ENCODE measurements at places on chromosomes 2 and 18. TPM values are rescaled to one million over a fixed set of nuclear protein-coding genes. Genes with fewer than 3 reads are reported as not detected.

CNRIP1 gene
- total RNA-seq, result 19.8 TPM

C2orf78 gene
- total RNA-seq, result 0.07 TPM

GPR45 gene
- not detected for total RNA-seq

RMC1 gene
- total RNA-seq, result 12.9 TPM

CREG2 gene
- total RNA-seq, result not detected

C2orf80 gene
- 7.4 TPM for total RNA-seq

RGPD4 gene
- total RNA-seq, result not detected

MC5R gene
- total RNA-seq, result not detected

SUMO1 gene
- total RNA-seq, result 263 TPM

MTIF2 gene
- total RNA-seq, result 41.2 TPM

DCDC2C gene
- not detected for total RNA-seq

RRM2 gene
- total RNA-seq, result 21.9 TPM

CIB4 gene
- not detected for total RNA-seq

ZSWIM2 gene
- not detected for total RNA-seq

SERPINB3 gene
- not detected for total RNA-seq

B3GNT7 gene
- 0.18 TPM for total RNA-seq

AMER3 gene
- not detected for total RNA-seq

UXS1 gene
- total RNA-seq, result 20.1 TPM

DNA sequence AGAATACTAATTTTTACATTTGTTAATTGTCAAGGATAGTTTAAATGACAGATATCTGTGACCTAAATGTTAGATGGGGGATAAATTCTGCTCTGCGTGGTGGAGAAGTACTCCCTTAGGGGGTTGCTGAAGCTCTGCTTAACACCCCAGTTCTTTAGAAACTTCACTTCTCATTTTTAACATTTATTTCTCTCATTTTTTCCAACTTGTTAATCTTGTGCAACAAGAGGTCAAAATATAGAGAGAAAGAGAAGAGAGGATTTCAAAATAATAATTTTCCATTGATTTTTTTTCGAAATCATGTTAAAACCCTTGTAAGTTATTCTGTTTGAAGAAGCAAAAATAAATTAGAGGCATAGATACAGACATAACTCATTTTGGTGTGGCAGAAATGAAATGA, 61.3 kb upstream of the SLC8A1 start:
- no peak for DNase-seq

DNA sequence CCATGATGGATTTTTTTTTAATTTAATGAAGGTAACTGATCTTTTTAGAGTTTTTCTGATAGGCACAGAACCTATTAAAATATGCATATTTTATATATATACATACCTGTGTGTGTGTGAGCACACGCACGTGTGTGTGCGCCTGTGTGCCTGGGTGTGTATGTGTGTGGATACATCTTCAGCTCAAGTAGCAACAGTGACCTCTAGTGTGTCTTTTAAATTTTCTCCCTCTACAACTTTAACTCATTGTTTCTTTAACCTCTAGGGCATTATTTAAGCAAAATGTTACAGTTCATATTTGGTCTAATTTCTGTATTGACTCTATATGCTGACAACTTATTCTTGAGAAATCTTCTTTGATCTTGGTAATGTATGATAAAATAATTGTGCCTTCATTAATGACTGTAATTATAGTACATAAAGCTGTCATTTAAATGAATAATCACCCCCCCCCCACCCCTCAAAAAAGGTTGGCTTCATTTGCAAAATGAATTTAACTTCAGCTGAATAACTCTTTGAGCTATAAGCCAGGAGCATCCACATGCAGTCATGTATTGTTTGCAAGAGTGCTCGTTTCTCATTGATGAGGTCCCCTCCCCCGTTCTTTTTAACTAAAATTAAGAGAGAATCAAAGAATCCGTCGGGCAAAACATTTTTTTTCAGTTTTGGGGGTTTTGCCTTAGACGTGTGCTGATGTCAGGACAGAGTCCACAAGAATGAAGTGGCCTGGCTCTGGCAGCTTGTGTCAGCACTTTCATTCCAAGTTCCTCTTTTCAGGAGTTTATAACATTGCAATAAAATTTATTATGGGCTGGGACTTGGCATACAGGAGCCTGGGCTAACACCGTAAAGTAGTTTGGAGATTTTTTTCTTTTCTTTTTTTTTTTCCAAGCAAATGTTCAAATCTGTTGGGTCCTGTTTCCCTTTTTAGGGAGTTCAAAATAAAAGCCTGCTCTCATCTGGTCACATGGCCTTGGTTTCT, 80.0 kb downstream of the ETAA1 start:
- peak; percentile 39 for DNase-seq

- no peak for DNase-seq
These were observed 41.1 kb upstream of the OTX1 start for GRCh38 chr2:63009490-63009889.

GRCh38 chr2:241601841-241602240, 35.1 kb downstream of the THAP4 start:
- no peak for DNase-seq

DNA sequence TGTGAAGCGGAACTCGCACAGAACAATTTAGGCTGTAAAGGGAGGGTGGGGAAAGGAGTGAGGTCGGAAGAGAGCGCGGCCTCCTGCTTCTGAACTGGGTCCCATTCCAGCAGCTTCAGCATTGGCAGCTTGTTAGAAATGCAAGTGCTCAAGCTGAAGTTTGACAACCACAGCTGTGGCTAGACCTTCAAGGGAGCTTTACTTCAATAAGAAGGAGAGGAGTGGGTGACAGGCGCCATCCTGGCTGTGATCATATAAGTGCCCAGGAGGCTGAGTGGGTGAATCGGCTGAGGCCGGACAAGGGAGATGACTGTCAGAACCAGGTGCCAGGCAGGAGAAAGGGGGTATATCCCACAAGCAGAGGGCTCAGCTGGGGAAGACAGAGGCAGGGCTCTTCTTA, 622.5 kb downstream of the GALR1 start:
- no peak for DNase-seq

DNA sequence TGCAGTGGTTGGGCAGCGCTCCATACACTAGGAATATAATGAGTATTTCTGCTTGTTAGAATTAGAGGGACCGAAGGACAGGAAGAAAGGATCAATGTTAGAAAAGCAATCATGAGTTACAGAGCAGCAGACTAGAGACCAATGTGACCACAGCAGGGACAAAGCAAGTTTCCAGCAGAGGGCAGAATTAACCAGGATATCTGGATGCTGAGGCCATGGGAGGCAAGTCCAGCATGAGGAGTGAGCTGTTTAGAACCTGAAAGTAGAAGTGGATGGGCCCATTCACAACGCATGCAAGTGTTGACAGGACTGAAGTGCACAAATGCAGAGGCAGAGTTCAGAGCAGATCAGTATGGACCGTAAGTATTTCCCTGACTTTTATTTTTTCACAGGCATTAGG, 910.4 kb upstream of the GYPC start:
- DNase-seq, result peak; percentile 14

GRCh38 chr2:207362716-207363115, 167.0 kb upstream of the CREB1 start:
- DNase-seq, result no peak

- DNase-seq, result no peak
These were observed 21.5 kb downstream of the DTNB start for GRCh38 chr2:25651782-25652455.

DNA sequence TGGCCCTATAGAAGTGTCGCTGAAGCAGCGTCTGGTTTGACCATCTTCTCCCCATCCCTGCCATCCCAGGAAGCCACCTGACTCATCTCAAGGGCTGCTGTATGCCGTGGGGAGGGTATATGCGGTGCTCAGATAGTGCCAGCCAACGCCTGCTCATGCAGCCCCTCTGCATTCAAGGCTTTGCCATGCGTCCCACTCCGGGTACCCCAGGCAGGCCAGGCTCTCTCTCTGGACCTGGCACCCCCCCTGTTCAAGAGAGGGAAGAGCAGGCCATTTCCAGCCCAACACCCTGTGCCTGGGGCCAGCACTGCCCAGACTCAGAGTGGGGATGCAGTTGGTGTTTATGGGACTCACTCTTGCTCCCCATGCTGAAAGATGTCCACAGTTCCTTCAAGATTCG, 130.0 kb downstream of the GLI2 start:
- DNase-seq, result no peak

- no peak for DNase-seq
These were observed 100.3 kb upstream of the NEUROD1 start for GRCh38 chr2:181780657-181781056.

DNA sequence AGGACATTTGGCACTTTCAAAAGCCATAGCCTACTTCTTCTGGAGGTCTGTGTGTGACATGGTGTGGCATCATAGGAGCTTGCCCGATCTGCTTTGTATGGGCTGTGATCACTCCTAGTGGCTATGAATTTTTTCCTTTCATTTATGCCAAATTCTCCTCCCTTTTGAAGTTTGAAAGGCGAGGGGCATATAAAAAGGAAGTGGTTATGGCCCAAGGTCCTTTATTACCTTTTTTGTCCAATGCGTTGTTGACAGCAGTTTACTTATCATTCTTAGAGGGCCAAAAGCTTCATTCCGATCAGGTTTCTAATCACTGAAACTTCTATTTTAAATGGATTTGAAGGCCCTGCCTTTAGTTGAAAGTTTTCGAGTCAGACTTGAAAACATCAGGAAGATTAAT, 224.3 kb upstream of the FOSL2 start:
- DNase-seq, result no peak

GRCh38 chr2:100214265-100214971, 72.0 kb upstream of the AFF3 start:
- DNase-seq, result no peak

- DNase-seq, result no peak
These were observed 136.9 kb downstream of the UXS1 start for GRCh38 chr2:106057206-106057605.

- no peak for DNase-seq
These were observed 122.9 kb downstream of the COPS8 start for GRCh38 chr2:237208373-237209260.

DNA sequence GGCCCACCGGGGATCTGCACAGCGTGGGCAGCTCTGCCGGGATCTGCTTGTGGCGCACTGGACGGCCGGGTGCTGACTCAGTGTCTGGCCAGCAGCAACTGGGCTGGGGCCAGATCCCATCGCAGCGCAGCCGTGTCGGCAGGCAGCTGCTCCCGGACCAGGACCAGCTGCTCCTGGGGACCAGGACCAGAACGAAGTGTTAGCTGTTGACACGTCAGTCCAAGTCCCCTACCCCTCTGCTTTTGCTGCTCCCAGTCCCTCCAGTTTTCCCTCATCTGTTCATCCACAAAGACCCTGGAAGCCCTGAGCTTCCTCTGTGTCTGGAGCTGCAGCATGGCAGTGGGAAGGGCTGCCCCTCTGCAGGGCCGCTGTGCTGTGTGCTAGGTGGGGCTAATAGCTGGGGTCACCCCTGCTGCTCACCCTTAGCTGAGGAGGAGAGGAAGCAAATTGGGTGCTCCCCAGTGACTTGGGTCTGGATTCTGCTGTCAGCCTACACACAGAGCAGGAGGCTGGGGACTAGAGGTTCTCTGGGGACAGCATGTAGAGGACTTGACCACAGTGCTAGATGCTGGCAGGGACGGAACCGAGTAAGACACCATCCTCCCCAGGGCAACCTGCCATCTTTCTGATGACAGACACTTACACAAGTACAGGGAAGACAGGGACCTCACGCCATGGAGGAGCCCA, 16.9 kb upstream of the KIF1A start:
- no peak for DNase-seq

GRCh38 chr18:28594034-28594433, 417.1 kb upstream of the CDH2 start:
- no peak for DNase-seq

GRCh38 chr18:31738460-31739407, 21.9 kb downstream of the SLC25A52 start:
- DNase-seq, result no peak

GRCh38 chr2:229124136-229124535, 147.0 kb downstream of the PID1 start:
- no peak for DNase-seq

DNA sequence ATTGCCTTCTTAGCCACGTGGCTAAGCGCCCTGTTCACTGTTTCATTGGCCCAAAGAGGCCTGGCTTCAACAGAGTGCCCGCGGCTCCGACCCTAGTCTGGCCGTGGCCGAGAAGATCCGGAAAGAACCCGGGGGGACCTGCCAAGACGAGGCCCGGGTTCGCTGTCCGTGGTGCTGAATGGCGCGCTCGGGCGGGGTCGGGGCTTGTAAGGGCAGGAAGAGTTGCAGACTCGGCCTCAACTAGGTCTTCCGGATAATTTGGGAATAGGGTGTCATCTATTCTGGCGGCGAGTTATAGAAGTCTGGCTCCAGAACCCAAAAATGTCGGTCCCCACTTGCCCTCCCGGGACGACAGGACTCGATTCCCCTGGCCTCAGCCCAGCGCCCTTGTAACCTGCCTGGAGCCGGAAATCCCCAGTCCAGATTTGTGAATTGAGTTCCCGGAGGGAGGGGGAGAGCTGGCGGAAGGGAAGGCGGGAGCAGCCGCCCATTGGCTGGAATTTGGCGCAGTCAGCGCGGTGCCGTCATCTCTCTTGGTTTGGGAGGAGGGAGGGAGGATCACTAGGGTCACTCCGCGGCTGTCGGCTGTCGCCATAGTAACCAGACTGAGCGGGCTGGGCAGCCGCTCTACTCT, 3.5 kb downstream of the CDK5R2 start:
- peak; percentile 97 for DNase-seq

GRCh38 chr2:177164584-177165052, 48.0 kb upstream of the HNRNPA3 start:
- peak; percentile 97 for DNase-seq

- DNase-seq, result no peak
These were observed 29.8 kb upstream of the TNS1 start for GRCh38 chr2:218032336-218033171.

DNA sequence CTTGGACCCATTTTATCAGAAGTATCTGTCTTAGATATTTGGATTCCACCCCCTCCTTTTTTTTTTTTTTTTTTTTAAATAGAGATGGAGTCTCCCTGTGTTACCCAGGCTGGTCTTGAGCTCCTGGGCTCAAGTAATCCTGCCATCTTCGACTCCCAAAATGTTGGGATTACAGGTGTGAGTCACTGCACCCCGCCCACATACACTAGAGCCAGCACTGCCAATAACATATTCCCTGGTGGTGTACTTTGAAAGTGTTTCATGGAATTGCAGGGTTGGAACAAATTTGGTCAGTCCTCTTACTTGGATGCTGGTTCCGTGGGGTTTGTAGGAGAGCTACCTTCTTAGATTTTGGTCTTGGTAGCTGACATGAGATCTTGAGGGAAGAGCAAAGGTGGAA, 15.0 kb downstream of the PDCL3 start:
- DNase-seq, result no peak

DNA sequence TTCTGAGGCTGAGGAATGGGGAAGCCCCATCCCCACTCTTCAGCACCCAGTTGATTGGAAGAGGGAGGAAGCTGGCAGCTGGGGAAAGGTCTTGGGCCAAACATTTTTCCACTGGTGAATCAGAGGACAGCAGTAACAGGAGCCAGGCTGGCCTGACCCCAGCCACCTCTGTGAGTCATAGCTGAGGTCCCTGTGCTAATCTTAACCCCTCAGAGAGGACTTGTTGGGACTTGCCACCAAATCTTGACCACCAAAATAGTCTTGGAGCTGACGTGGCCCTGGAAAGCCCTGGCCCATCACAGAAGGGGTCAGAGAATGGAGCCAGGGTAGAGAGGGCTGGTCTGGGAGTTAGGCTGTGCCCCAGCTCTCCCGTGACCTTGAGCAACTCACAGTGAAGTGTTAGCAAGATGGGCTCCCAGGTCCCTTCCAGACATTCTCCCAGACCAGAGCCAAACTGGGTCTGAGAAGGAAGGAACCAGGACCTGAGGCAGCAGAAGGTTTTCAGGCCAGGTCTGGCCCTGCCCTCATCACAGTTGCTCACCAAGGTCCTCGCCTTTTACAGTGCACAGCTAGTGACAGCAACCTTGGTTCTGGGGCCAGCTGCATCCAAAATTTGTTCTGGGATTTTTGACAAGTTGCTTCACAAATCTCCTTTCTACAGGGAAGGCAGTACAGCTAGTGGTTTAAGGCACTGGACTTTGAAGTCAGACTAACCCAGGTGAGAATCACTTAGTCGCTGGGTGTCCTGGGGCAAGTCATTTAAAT, 266.6 kb downstream of the CYP26B1 start:
- DNase-seq, result no peak
